Putamen (tissue), 1 donor: ENCODE measurements at places on chromosomes 1 and 21.

- no peak for DNase-seq
These were observed 9.2 kb upstream of the PKNOX1 start for GRCh38 chr21:42965211-42965560.

DNA sequence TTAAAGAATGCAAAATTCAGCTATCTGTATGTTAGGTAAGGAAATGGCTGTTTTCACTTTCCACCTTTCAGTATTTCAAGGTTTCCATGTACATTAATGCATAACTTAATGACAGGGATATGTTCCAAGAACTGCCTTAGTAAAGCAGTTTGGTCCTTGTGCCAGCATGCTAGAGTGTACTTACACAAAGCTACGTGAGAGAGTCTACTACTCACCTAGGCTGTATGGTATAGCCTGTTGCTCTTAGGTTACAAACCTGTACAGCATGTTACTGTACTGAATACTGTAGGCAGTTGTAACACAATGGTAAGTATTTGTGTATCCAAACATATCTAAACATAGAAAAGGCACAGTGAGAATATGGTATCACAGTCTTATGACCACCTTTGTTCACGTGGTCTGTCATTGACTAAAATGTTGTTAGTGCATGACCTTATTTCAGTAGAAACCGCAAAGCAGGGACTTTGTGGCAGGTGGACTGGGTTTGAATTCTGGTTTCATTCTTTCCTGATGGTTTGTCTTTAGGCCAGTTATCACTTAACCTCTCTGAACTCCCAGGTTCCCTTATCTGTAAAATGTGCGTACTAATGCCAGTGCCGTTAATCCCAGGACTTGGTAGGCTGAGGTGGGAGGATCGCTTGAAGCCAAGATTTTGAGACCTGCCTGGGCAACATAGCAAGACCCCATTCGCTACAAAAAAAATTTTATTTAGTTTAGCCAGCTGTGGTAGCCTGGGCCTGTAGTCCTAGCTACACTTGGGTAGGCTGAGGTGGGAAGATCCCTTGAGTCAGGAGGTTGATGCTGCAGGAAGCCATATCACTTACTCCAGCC, 4.9 kb downstream of the SMYD2 start:
- no peak for DNase-seq

- DNase-seq: no peak
These were observed 739.1 kb downstream of the MATN1 start for GRCh38 chr1:29984166-29984861.

DNA sequence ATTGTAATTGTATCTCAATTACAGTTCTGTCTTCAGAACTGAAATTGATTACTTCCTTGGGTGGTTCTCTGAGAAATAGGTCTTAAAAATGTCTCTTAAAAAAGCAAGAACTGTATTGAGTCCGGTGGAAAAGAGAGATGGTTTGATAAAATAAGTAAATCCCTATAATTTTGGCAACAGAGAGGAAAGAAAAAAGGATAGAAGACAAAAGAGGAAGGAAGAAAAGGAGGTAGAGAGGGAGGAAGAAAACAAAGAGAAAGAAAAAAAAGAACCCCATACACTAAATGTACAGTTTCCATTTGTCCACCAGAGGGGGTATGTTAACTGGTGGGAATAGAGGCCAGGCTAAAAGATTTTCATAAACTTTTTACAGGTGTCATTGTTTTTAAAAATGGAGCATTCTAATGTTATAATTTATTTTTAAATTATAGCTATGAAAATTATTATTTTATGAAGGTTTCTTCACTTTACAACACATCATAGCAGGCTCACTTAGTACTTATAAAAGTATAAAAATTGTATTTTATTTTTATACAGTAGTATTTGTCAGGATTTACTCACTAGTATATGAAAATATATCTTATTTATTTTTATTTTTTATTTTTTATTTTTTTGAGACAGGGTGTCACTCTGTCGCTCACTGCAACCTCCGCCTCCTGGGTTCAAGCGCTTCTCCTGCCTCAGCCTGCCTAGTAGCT, 2.1 kb upstream of the UBE2T start:
- no peak for DNase-seq

- no peak for DNase-seq
These were observed 2.9 kb downstream of the CD1B start for GRCh38 chr1:158328426-158328825.

GRCh38 chr1:208251015-208251414, 6.8 kb upstream of the PLXNA2 start:
- DNase-seq: no peak

- DNase-seq: no peak
These were observed 582 bp downstream of the SLC37A1 start for GRCh38 chr21:42513985-42514882.

- DNase-seq: no peak
These were observed 16.8 kb upstream of the BRINP3 start for GRCh38 chr1:190494451-190494850.
